ENCODE measurements at places on chromosomes 4 and X.

DNA sequence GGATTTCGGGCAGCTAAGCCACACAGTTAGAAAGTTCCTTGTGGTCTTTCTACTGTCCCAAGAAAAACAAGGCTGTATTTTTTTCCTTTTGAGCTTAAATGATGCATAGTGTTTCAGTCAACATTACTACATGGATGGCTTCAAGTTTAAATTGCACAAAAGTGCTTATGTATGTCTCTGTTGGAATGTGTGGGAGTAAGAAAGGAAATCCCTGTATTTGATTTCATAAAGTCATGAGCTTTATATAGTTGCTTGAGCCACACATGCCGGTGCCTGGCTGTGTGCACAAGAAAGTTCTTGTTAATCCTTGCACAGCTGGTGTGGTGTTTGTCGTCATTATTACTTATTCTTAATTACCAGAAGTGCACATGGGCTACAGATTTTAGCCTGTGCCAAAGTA is 262.2 kb downstream of the ARHGAP10 start:
- peak; percentile 77 for DNase-seq

- DNase-seq, result no peak
Observed at GRCh38 chr4:22986262-22986661, 293.5 kb downstream of the GBA3 start.

GRCh38 chrX:111778591-111778990 is 97.4 kb upstream of the TRPC5OS start:
- DNase-seq, result no peak

GRCh38 chr4:145130788-145131399 is 32.8 kb downstream of the ABCE1 start:
- DNase-seq, result no peak

DNA sequence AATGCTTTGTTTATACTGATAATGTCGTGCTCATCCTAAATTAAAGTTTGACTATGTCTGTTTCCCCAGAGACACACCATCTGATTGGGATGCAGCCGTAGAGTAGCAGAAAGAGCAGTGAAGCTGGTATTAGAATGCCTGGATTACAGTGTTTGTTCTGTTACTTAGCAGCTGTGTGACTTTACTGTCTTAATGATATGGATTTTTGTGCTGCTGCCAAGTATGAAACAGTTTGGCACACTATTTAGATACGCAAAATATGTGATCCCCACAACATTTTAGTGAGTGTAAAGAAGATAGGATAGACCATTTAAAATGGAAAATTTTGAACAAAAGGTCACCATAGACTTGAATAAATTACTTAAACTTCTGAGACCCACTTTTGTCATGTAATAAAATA is 1.2 kb upstream of the CHIC1 start:
- DNase-seq, result no peak

- no peak for DNase-seq
Observed at GRCh38 chr4:58957711-58958110, 1847.5 kb upstream of the IGFBP7 start.
